Activated T-helper 1 cell treated with Interleukin-2 at 50 U/mL for 16 hours (primary cell): ENCODE measurements at places on chromosomes 1 and 21.

- no peak for DNase-seq
These were observed 5.2 kb downstream of the SLAMF1 start for GRCh38 chr1:160641323-160642280.

DNA sequence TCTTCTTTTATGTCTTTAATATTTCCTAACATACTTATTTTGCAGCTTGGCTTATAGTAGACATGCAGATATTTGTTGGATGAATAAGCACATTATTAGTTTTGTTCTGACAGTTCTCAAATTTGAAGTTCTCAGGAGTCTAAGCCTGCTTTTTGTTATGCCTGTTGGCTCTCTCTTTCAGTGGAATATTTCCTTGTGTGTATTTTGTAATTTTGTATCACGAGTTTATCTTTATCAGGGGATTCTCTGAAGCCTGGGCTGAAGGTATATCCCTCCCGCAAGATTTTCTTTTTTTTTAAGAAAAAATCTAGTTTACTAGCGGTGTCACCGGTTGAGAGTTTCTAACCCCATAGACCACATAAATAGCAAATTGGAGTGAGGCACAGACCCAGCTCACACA is 105.9 kb downstream of the RGL1 start:
- no peak for DNase-seq

DNA sequence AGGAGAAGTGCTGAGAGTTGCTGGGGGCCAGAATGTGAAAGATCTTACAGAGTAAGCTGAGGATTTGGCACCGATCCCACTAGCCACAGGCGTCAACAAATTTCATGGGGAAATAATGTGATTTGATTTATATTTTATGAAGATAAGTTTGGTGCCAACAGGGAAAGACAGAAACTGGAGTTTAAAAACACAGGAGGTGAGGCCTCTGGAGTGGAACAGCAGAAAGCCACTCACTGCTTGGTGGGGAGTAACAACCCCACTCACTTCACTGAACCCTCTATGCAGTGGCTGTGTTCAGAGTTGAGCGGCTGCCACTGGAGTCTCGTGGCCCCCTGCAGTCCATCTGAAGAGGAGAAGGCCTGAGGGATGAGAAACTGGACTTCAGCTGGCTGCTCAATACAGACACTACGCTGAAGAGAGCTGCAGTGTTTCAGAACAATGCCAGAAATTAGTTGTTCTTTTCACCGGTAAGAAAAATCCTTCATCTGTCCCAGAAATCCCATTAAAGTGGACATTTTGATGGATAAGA is 48.0 kb upstream of the RXRG start:
- no peak for DNase-seq

DNA sequence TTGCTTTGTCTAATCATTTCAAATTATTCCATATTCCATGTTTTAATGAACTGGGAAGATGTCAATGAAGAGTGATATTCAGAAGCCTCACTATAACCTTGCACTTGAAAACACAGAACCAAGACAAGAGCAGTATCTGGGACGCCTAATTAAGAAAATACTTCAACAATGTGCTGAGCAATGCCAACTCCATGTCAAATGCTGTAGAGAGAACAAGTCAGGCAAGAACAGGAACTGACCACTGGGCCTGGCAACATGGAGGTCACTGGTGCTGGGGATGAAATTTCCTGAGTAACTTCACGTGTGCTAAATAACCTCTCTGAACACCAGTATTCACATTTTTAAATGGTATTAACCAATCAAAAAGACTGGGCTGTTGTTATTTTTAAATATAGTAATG is 22.8 kb downstream of the HEATR1 start:
- DNase-seq, result no peak

DNA sequence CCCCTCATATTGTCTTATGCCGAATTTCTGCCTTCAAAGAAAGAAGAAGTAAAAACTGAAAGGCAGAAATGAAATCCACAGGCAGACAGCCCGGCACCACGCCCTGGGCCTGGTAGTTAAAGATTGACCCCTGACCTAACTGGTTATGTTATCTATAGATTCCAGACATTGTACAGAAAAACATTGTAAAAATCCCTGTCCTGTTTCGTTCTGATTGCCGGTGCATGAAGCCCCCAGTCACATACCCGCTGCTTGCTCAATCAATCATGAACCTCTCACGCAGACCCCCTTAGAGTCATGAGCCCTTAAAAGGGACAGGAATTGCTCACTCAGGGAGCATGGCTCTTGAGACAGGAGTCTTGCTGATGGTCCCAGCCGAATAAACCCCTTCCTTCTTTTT is 49.3 kb downstream of the JMJD4 start:
- DNase-seq, result no peak

GRCh38 chr1:61083013-61083806 is 849 bp downstream of the NFIA start:
- DNase-seq, result no peak

DNA sequence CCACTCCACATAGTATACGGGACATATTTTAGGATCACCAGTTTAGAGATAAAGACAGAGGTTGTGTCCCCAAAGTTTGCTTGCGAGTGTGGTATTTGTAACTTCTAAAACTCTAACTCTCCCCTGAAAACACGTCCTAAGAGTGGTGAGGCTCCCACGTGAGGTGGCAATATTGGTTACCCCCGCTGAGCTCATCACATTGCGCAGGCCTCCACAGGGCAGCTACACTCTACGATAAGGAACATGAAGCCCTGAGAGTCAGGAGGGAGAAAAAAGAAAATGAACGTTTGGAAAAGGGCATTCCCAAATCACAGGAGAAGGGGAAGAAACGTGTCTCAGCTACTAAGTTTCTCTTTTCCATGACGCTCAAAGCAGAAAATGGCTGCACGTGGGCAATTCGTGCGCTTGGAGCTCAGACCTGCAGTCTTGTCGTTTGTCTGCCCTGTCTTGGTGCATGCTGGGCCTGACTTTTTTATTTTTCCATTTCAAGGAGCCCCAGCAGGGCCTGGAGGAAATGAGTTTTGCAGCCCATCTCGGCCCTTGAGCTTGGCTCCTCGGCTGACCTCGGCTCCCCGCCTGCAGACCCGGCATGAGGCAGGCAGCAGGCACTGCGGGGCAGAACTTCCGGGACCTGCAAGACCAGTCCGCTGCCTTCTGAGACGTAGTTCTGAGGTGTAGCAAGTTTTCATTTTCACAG is 25.7 kb downstream of the ERG start:
- DNase-seq, result no peak

GRCh38 chr1:44526295-44527073 is 121.4 kb downstream of the RNF220 start:
- no peak for DNase-seq

DNA sequence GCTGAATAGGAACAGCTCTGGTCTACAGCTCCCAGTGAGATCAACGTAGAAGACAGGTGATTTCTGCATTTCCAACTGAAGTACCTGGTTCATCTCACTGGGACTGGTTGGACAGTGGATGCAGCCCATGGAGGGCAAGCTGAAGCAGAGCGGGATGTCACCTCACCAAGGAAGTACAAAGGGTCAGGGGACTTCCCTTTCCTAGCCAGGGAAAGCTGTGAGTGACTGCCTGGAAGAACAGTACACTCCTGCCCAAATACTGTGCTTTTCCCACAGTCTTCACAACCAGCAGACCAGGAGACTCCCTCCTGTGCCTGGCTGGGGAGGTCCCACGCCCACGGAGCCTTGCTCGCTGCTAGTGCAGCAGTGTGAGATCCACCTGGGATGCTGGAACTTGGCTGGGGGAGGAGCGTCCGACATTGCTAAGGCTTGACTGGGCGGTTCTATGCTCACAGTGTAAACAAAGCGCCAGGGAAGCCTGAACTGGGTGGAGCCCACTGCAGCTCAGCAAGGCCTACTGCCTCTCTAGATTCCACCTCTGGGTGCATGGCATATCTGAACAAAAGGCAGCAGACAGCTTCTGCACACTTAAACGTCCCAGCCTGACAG is 14.7 kb downstream of the CR1L start:
- no peak for DNase-seq

GRCh38 chr21:45075596-45076244 is 1.3 kb downstream of the ADARB1 start:
- no peak for DNase-seq

- no peak for DNase-seq
These were observed 4.4 kb downstream of the ELOVL1 start for GRCh38 chr1:43363283-43363934.

DNA sequence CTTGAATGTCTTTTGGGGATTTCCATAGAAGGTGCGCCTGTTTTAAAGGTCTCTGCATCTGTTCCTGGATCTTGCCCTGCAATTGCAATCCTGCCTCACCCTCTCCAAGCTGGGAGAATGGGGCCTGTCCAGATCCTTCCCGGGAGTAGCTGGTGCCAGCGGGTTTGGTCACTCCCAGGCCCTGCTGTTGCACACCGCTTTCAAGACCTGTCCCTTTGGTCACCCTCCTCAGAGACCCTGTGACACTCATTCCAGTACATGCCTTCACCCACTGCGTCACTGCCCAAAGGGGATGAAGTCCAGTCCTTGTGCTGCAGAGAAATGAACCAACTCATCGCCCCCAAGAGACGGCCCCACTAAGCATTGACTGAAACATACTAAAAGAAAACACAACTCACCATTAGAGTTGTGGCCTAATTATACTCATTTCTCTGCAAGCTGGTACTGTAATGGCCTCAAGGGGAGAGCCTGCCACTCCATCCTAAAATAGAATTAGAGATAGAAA is 1.9 kb upstream of the IRF2BP2 start:
- no peak for DNase-seq

DNA sequence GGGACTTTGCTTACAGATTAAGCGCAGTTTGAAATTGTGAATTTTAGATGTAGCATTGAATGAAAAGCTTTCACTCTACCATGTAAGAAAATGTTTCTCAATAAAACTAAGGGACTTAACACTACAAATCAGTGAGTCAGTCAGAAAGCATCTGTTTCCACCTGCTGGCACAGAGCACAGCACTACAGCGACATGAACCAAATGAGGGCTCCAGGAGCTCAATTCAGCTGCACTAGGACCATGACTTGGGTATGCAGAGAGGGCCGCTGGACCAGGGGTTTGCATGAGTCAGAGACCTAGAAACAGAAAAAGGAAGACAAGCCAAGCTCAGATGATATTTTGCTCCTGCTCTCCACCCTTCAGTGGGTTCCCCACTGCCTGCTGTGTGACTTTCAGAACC is 5.2 kb downstream of the SUSD4 start:
- no peak for DNase-seq

GRCh38 chr21:28483301-28484035 is 509.2 kb downstream of the LTN1 start:
- no peak for DNase-seq

DNA sequence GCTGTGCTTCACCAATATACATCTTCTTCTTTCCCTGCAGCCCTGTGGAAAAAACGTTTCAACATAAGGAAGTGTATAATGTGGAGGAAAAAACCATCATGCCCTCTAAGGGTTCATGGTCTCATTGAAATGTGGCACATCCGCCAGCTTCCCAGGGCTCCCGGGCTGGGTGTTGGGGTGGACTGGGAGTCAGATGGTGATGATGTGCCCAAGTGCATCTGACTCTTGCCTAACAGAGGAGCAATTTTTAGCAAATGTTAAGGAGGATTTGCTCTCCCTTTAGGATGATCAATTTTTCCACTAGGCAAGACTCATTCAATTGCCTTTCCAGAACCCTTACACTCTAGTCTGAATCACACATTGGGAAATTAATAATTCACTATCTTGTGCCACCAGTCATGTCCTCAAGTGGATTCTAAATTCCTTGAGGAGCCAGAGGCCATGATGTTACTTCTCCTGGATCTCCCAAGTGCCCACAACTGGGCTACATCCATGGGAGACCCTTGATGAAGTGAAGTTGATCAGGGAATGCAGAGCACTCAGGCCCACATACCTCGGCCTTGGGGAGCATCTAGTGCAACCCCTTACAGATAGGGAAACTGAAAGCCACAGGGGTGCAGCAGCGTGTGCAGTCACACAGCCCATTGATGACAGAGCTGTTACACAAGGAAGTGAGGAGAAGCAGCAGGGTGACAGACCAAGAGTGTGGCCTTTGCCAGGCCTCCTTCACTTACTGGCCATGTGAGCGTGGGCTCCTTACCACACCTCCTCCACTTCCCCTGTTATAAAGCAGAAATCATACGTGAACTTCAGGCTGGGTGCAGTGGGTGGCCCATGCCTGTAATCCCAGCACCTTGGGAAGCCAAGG is 100.0 kb upstream of the SLC44A3 start:
- no peak for DNase-seq

- DNase-seq, result no peak
These were observed 232.9 kb upstream of the SGIP1 start for GRCh38 chr1:66300972-66301451.

- DNase-seq, result no peak
These were observed 463.3 kb downstream of the DPYD start for GRCh38 chr1:97457446-97458089.

- DNase-seq, result no peak
These were observed 17.5 kb downstream of the CFAP45 start for GRCh38 chr1:159882527-159882862.

DNA sequence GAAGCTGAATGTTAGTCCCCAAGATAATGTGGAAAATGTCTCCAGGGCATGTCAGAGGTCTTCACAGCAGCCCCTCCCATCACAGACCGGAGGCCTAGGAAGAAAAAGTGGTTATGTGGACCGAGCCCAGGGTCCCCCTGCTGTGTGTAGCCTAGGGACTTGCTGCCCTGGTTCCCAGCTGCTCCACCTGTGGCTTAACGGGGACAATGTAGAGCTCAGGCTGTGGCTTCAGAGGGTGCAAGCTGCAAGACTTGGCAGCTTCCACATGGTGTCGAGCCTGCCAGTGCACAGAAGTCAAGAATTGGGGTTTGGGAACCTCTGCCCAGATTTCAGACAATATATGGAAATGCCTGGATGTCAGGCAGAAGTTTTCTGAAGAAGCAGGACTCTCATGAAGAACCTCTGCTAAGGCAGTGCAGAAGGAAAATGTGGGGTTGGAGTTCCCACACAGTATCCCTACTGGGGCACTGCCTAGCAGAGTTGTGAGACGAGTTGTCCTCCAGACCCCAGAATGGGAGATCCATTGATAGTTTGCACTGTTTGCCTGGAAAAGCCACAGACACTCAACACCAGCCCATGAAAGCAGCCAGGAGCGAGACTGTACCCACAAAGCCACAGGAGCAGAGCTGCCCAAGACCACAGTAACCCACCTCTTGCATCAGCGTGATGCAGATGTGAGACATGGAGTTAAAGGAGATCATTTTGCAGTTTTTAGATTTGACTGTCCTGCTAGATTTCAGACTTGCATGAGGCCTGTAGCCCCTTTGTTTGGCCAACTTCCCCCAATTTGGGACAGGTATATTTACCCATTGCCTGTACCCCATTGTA is 204.9 kb downstream of the MRPL39 start:
- no peak for DNase-seq

DNA sequence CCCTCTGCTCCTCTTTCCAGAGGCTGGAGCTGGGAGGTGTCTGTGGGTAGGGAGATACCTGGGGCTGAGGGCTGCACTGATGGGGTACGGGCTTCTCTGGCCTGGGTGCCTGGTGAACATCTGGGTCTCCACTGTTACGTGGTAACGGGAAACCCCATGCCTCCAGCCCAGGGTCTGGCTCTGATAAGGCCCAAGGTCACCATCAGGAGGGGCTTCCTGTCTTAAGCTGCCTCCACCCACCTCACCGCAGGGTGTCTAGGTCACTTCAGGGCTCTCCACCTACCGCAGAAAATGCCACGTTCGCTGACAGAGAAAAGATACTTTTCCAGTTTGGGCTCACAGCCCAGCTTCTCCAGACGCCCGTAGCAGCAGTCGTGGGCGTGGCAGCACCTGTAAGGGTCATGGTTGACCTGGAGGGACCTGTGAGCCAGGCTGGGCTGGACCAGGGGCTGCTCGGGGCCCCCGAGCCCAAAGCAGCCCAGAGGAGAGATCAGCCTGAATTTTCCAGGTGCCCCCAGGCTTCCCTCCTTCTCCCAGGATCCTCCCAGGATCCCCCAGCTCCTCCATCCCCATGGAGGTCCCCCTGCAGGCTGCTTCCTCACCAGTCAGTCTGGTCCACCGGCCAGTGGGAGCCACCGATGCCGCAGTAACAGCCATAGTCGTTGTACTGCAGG is 1.3 kb downstream of the PLA2G2E start:
- no peak for DNase-seq
